ENCODE measurements at places on chromosomes 2 and 18.
A peak's percentile ranks its signal among the peaks of the same experiment; 100 is the strongest.

GRCh38 chr2:4930704-4931103, 761.5 kb upstream of the SOX11 start:
- no peak for DNase-seq

- no peak for DNase-seq
Observed at GRCh38 chr2:31023541-31023940, 114.7 kb downstream of the GALNT14 start.

DNA sequence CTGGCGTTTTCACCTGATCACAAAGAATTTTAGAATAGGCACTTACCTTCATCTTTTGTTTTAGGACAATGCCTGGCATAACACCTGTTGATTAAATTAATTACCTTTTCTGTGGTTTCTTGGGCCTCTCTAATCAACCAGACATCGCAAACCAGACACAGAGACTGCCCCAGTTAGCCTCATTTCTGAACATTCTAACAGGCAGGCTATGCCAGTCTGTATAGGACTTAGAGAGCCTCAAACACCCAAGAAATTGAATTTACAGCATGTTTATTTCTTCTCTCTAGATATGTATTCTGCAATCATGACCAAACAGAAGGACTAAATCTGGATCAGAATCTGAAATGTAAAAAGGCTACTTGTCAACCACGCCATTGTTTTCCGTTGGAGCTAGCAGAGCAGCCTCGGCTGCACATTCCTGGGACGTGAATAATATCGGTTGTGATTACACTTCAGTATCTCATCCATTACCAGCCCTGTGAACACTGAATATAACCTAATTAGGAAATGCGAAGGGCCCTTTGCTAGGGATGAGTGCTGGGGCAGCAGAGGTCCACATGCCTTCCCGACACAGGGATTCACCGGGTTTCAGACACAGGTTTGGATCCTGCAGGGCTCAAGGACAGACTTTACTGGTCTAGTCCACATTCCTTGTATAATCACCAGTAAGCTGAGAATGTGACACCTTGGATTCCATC, 17.5 kb upstream of the CDC42EP3 start:
- DNase-seq, result no peak

- DNase-seq, result no peak
Observed at GRCh38 chr2:219425238-219426067, 7.3 kb downstream of the DES start.

DNA sequence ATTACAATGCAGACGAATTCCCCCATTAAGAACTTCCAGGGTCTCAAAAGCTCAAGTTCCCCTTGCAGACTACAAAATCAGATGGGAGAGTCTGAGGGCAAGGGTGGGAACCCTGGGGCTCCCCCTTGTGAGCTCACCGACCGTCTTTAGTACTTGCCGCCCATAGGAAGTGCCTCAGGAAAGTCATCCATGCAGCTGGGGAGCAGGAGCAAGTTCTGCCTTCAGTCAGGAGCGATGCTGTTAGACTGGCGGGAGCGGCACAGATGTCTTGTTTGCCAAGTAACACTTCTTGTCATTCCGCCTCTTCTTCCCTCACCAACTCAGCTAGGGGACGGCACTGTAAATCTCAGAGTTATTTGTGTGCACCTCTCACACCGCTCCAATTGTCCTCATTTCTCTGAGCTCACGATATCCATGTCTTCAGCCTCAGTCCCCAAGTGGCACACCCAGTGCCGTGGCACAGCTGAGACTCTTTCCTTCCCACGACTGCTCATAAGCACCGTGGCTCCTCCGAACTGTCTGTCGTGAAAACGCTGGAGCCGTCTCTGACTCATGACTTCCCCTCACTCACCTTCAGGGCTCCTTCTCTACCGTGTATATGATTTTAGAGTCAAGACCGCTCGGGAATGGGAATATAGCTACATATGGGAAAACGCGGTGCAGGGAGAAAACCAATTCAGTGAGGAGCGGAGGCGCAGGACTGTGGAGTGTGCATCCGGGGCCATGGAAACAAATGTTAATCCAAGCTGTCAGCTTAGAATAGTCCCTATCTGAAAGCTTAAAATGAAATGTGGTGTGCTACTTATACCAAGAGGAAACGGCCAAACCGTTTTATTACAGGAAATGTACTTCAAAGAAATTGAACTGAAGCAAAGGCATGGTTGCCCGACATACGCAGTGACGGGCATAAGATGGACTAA, 34.0 kb downstream of the UXS1 start:
- DNase-seq, result peak; percentile 66

DNA sequence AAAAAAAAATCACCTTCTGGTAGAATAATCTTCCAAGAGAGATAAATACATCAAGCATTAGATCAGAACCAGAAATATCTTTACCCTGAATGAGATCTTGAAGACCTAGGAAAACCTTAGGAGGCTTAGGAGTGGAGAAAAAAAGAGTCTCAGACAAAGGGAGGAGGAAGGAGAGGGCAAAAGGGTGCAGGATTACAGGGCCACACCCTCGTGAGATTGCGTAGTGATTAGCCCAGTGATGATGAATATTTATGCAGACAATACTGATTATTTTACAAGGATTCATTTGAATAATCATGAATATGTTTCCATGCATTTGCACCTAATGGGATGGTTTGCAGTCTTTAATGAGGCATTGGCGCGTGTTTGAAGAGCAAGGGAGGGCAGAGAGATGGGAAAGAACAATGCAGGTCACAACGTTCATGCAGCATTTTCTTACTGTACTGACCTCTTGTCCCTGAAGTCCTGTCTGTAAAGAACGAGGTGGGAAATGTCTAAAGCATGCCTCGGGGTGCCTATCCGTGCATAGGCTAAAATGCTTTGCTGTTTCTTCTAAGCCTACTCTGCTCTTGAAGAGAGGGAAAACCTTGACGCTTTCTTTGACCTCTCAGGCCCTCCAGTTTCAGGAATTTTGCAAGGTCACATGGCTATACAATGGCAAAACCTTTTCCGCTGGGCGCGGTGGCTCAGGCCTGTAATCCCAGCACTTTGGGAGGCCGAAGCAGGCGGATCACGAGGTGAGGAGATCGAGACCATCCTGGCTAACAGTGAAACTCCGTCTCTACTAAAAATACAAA, 18.6 kb upstream of the ZNF532 start:
- DNase-seq, result no peak

DNA sequence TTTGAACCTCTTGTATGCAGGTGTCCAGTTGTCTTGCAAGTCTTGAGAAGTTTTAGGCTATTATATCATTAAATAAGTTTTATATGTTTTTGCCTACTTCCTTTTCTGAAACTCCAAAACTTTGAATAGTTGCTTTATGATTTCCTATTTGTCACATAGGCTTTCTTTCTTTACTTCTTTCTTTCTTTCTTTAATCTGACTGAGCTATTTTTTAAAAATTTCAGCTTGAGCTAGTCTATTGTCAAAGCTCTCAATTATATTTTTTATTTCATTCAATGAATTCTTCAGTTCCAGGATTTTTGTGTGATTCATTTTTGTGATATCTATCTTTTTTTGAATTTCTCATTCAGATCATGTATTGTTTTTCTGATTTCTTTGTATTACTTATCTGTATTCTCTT, 102.1 kb upstream of the TMEM178A start:
- DNase-seq, result no peak

DNA sequence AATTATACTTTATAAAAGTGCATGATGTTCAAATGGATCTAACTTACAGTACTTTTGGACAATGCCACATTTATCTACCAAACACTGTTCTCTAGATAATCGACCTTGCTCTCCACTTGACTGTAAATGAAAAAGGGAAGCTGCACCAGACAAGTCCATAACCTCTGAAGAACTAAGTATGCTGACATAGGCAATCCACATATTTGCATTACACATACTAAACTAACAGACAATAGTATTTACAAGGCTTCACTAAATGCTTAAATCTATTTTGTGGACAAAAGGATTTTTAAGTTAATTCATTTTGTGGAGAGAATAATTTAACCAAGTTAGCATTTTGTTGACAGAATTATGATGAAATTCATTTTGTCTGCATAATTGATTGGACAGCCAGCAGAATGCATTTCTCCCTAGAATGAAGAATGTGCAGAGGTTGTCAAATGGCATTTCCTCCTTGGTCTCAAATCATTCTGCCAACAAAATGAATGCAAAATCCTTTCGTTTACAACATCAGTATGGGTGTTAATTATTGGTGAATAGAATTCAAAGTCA, 520.9 kb downstream of the CPS1 start:
- no peak for DNase-seq

- DNase-seq, result no peak
Observed at GRCh38 chr2:233463586-233463985, 103.0 kb downstream of the USP40 start.

- peak; percentile 42 for DNase-seq
Observed at GRCh38 chr2:86518481-86518880, 44.8 kb downstream of the CHMP3 start.

- DNase-seq, result no peak
Observed at GRCh38 chr2:222336931-222337330, 38.1 kb upstream of the PAX3 start.

DNA sequence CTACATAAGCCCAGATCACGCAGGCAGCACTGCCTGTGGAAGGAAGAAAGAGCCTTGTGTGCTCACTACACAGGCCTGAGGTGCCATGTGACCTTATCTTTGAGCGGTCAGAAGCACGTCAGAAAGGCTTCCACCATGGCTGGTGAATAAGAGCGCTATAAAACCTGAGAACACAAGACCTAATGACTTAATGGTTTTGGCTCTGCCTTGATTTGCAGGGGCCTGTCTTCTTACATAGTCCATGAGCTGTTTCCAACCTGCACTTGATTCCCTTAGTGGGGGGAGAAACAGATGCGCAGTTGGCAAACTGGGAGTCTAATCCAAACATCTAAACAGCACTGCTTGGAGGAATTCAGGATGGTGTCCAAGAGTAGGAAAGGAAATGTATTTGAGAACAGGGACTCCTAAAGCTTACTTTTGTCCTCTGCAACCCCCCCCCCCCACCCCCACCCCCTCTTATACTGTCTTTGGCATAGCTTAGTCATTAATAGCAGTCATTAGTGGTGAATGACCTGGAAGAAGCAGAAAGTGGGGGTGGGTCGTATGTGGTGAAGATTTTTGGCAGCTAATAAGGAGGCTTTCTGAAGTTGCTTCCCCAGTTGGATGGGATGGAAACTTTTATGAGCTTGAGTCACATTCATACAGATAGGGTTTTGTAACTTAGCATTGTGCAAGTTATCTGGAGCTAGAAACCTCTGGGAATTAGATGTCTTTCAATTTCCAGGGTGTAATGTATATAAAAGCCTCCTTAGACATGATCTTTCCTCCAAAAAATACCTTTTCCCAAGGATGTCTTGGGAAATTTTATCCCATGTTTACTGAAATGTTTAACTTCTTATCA, 454.1 kb downstream of the MEIS1 start:
- DNase-seq, result no peak

- DNase-seq, result peak; percentile 57
Observed at GRCh38 chr18:31977270-31977872, 34.4 kb upstream of the TRAPPC8 start.

- DNase-seq, result no peak
Observed at GRCh38 chr2:119232666-119232993, 9.0 kb downstream of the STEAP3 start.

- peak; percentile 58 for DNase-seq
Observed at GRCh38 chr18:74994502-74995418, 214.2 kb downstream of the PTGR3 start.

DNA sequence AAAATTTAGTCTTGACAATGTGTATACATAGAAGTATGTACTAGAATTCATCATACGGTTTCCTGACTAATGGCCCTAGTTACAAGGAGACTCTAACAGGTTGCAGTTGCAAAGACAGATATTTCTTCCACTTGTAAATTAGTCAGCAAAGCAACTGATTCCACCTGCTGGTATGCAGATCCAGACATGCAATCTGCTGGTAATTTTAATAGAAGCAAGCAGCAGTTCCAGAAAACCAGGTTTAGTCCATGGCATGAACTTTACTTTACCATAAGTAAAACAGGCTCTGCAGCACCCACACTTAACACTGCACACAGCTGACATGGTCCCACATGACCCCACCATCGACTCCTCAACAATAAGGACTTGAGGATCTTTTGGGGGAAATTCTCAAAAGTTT, 110.9 kb upstream of the SP3 start:
- no peak for DNase-seq

GRCh38 chr2:8590938-8591337, 90.9 kb upstream of the ID2 start:
- no peak for DNase-seq

- DNase-seq, result peak; percentile 7
Observed at GRCh38 chr18:48992791-48993555, 42.2 kb upstream of the SMAD7 start.

- DNase-seq, result no peak
Observed at GRCh38 chr2:138615257-138615656, 113.7 kb downstream of the SPOPL start.

DNA sequence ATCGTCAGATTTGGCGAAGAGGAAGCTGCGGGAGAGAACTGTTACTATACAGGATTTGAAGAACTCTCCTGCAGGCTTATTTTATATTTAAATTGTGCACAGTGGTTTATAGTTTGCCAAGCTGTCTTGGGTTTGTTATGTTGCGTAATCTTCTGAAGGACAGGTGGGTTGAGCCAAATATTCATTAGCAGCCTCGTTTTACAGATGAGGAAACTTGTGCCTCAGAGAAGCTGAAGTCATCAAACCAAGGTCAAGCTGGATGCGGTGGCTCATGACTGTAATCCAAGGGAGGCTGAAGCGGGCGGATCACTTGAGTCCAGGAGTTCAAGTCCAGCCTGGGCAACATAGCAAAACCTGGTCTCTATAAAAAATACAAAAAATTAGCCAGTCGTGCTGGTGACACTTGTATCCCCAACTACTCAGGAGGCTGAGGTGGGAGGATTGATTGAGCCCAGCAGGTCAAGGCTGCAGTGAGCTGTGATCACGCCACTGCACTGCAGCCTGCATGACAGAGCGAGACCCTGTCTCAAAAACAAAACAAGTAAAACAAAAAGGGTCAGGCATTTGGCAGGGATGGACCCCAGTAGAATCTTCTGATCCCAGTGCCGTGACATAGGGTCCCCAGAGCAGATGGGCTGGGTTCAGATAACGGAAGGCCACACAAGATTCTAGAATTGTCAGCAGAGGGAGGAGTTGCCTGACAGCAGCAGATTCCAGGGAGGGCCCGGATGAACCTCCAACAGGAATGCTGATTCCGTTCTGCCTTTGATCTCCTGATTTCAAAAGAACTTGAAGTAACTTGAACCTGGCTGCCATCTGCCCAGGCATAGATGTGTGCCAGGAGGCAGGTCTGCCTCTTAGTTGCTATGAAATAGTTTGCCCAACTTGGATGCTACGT, 50.6 kb downstream of the SH3BP4 start:
- no peak for DNase-seq

DNA sequence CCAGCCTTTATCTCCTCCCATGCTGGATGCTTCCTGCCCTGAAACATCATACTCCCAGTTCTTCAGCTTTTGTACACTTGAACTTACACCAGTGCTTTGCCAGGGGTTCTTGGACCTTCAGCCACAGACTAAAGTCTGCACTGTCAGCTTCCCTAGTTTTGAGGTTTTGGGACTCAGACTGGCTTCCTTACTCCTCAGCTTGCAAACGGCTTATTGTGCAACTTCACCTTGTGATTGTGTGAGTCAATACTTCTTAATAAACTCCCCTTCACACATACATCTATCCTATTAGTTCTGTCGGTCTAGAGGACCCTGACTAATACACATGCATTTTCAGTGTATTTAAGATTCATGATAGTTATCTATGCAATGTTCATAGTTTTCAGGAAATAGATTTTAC, 35.8 kb upstream of the ZNF804A start:
- no peak for DNase-seq

All from CD4-positive, alpha-beta T cell treated with Interleukin-17A for 1 hour (primary cell).